ENCODE measurements at places on chromosomes 2 and 18. TPM values are rescaled to one million over a fixed set of nuclear protein-coding genes. Genes with fewer than 3 reads are reported as not detected.

The LYPD1 gene
- 4.2 TPM for total RNA-seq

The DHRS9 gene
- 2.1 TPM for total RNA-seq

The MYO7B gene
- 1.0 TPM for total RNA-seq

The OBSL1 gene
- 87.2 TPM for total RNA-seq

The DCC gene
- under 0.01 TPM for total RNA-seq

The SERPINE2 gene
- total RNA-seq: 33.4 TPM

The ST6GAL2 gene
- 3.1 TPM for total RNA-seq

The SMYD1 gene
- 147 TPM for total RNA-seq

The C2orf78 gene
- not detected for total RNA-seq

The DYNAP gene
- not detected for total RNA-seq

The HOXD12 gene
- not detected for total RNA-seq

The GPR45 gene
- not detected for total RNA-seq

The RTKN gene
- total RNA-seq: 26.6 TPM

The ZNF396 gene
- 1.6 TPM for total RNA-seq

The KANSL1L gene
- total RNA-seq: 88.2 TPM

The PROKR1 gene
- 0.52 TPM for total RNA-seq

The PTH2R gene
- 0.52 TPM for total RNA-seq

The RIOK3 gene
- 55.3 TPM for total RNA-seq

The CAPN14 gene
- not detected for total RNA-seq

The TMEM169 gene
- total RNA-seq: 1.6 TPM

The ICOS gene
- total RNA-seq: 0.52 TPM

The RNPEPL1 gene
- total RNA-seq: 15.7 TPM

The CTLA4 gene
- total RNA-seq: not detected

The CTAGE1 gene
- total RNA-seq: not detected

The IL36B gene
- not detected for total RNA-seq

The SERPINB10 gene
- 1.0 TPM for total RNA-seq

The MEIS1 gene
- total RNA-seq: 13.6 TPM

The CCDC85A gene
- 4.7 TPM for total RNA-seq

The ADAM23 gene
- total RNA-seq: 3.7 TPM

The FAM237A gene
- not detected for total RNA-seq

The DLX2 gene
- total RNA-seq: not detected

The B3GNT7 gene
- total RNA-seq: 0.52 TPM

The EVX2 gene
- under 0.01 TPM for total RNA-seq

The ASXL3 gene
- total RNA-seq: 7.3 TPM

The EIF2AK2 gene
- total RNA-seq: 22.4 TPM

The ITGA6 gene
- 83.5 TPM for total RNA-seq

The SERPINB12 gene
- total RNA-seq: not detected

The IL1A gene
- total RNA-seq: not detected

The NEU2 gene
- total RNA-seq: not detected

The ARL5A gene
- total RNA-seq: 21.9 TPM

The IMPACT gene
- 23.5 TPM for total RNA-seq

The HOXD9 gene
- 5.7 TPM for total RNA-seq

The ARMC9 gene
- total RNA-seq: 6.8 TPM

The INSIG2 gene
- 13.0 TPM for total RNA-seq

The KCNE4 gene
- total RNA-seq: 7.3 TPM

The IL1B gene
- total RNA-seq: 1.0 TPM
